NCI-H526 treated with DMSO at 0.1 percent for 48 hours (cell line): ENCODE measurements at places on chromosomes 12 and 14.

- DNase-seq: no peak
These were observed 8.0 kb downstream of the CLMN start for GRCh38 chr14:95311752-95312151.

- no peak for DNase-seq
These were observed 144.9 kb upstream of the PELI2 start for GRCh38 chr14:55973285-55973800.

DNA sequence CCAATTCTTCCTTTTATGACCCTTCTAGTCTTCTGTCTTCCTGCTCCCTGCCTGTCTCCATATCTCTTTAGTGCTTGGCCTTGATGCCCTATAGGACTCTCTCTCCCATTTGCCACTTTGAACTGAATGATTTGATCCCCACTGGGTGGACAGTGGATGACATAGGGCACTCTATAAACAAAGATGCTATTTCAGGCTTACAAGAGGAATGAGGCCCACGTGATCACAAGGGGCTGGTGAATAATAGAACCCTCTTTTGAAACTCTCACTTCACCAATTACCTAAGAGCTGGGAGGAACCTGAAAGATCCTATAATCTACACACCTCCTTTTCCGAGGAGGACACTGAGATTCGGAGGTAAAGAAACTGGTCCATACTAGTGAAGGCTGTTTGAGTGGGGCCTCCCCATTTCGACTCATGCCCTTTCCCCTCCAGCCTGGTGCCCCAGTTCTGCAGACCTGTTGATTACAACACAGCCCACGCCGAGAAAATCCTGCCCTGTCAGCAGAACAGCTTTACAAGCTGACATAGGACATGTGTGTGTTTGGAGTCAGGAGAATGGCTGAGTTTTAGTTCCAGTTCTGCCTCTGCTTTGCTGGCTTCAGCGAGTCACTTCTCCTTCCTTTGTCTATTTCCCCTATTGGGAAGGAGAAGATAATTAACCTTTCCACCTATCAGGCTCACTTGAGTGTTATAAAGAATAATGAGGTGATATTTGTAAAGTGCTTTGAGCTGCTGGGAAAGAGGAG, 400.3 kb downstream of the ZFP36L1 start:
- DNase-seq: no peak

- no peak for DNase-seq
These were observed 125.4 kb downstream of the TMX1 start for GRCh38 chr14:51365241-51365965.

- DNase-seq: no peak
These were observed 7.4 kb downstream of the CLEC14A start for GRCh38 chr14:38248321-38249028.

DNA sequence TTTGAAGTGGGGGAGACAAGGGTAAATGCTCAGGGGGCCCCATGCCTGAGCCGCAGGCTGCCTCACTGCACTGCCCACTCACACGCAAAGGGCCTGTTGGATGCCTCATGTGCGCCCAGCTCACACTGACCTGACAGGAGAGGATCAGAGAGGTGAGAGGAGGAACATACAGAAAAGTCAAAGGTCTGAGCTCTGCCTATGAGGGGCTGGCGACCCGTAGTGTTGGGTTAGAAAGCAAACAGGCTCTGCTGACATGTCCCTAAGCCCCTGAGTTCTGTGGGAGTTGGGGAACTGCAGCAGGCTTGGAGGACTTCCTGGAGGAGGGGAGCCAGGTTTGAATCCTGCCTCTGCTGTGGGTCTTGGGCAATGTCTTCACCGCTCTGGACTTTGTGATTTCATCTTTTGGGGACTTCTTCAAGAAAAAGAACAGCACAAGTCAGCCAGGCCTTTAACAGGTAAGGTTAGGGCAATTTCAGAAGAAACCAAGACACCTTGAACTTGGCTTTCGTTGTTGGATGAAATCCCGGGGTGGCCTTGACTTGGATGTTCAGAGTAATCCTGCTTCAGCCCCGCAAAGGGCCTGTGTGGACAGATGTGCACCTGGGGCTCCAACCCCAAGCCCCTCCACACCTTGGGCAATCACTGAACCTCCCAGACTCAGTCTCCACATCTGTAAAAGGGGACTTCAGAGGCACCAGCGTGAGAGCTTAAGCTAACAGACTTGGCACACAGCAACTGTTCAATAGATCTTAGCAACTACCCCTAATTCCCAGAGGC, 116.8 kb downstream of the SCARB1 start:
- no peak for DNase-seq

GRCh38 chr12:16674885-16675284, 68.9 kb upstream of the LMO3 start:
- no peak for DNase-seq

DNA sequence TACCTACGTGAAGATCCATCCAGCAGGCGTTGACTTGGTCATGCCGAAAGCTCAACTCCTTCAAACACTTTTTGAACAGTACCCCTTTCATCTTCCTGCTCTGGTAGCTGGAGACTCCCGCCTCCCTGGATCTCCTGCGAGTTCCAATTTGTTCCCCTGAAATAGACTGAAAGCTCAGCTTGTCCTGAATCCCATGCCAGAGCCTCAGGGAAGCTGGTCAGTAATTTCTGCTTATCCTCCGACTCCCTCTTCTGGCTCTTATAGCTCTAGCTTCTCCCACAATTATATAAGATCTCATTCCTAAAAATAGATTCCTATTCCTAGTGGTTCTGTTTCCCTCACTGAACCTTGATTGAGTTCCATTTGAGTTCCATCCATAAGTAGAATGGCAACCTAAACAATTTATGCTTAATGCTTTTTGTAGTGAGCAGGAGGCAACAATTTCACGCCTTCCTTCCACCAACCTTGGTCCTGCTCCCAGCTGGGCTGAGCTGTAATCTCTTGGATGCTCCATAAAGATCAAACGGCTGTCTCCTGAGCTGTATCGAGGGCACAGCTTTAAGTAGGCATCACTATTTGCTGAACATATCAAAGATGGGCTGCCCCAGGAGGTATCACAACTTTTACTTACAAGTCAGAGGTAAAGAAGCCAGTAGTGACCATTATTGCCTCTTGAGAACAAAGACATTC, 8.0 kb upstream of the TMEM132C start:
- peak; percentile 19 for DNase-seq

- no peak for DNase-seq
These were observed 173.2 kb upstream of the MYL2 start for GRCh38 chr12:111093428-111094142.

DNA sequence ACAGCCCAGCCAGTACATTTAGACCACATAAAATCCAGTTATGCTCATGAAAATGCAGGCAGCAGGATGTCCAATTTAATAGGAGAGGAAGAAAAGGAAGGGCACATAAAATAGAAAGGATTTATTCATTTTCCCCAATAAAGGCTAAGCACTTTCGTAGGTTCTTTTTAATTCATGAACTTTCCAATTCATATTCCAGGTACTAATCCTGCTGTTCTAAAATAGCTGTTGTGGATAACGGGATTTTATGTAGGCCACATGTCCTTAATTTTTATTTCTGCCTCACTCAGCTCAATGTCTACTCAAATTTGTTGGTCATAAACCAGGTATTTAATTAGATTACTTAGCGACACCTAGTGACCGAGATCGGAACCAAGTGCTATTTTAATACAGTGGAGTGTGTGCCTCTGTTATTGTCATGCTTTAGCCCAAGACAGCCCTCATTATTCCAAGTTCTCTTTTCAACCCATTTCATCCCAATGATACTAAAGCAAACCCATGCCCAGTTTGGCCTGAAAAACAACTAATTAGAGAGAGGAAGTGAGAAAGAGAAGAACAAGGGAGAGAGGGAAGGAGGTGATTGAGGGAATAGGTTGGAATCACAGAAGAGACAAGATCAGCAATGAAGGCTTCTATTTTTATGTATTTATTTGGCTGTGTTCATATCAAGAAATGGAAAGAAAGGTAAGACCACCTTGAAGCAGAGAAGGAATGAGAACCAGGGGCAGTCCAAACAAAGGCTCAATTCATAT, 45.9 kb upstream of the IFNG-AS1 start:
- DNase-seq: peak; percentile 70

DNA sequence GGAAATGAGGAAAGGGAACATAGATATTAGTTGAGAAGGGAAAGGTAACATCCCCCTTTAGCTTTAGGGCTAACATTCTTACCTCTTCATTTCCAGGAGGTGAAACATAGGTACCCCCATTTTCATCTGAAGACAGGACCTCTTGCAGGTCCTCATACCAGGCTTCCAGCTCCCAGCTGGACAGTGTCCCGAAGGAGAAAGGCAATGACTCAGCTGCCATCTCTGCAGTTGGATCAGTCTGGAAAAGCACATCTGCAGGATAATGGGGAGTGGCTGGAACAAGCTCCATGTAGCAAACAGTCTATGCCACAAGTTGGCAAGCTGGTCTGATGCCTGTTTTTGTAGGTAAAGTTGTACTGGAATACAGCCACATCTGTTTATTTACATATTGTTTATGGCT, 3.1 kb downstream of the DDIT3 start:
- no peak for DNase-seq

- DNase-seq: no peak
These were observed 70.3 kb downstream of the BCL2L14 start for GRCh38 chr12:12141000-12141399.

DNA sequence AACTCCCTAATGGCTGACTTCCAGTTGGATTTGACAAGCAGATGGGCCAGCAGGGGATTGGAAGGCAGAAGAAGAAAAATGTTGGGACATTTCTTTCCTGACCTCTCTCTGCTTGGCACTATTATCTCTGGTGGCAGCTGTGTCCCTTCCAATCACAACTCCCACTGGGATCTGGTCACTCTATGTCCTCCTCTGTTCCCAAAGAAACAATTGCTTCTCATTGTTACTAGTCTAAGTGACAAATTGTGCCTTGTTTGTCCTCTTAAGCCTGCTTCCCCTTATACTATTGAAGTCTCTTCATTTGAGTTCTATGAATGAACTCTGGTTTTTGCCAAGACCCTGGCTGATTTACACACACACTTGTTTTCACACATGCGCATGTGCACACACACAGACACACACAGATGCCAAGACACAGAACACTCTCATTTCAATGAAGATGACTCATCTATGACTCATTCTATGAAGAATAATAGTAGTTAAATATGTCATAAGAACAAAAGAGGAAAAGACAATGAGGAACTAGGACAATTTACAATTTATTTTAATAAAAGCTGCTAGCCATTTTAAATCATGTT, 83.0 kb upstream of the FAR2 start:
- DNase-seq: no peak

- peak; percentile 28 for DNase-seq
These were observed 9.4 kb downstream of the LHX5 start for GRCh38 chr12:113462117-113462774.

DNA sequence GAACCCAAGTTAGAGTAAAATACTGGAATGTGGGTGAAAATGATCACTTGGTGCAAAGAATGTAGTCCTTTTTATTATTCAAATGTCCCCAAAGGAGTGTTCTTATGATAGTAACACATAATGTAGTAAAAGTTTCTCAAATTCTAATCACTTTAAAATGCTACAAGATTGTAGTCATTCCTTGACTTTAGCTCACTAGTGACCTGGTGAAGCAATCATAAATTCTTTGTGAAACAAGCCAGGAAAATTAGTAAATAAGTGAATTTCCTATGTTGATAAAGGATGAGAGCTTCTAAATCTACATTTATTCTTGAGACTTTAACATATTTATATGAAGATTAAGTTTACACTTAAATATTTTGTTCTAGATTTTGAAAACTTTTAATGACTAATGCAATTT, 30.7 kb upstream of the SLC17A8 start:
- no peak for DNase-seq

DNA sequence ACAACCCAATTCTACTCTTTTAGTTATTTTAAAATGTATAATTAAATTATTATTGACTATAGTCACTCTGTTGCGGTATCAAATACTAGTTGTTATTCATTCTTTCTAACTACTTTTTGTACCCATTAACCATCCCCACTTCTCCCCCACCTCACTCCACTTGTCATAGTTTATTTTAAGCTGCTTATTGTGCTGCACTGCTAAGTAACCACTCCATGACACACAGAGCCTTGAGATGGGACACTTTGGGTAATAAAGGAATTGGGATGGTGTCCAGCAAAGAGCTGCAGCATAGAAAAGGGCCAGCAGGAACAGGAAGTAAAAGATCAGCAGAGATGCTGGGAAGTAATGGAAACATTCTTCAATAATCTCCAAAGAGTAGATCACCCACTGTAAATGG, 123.0 kb downstream of the RPS29 start:
- no peak for DNase-seq

GRCh38 chr12:119721306-119721705, 53.4 kb downstream of the PRKAB1 start:
- DNase-seq: no peak

- no peak for DNase-seq
These were observed 907 bp upstream of the EFS start for GRCh38 chr14:23365732-23366425.

DNA sequence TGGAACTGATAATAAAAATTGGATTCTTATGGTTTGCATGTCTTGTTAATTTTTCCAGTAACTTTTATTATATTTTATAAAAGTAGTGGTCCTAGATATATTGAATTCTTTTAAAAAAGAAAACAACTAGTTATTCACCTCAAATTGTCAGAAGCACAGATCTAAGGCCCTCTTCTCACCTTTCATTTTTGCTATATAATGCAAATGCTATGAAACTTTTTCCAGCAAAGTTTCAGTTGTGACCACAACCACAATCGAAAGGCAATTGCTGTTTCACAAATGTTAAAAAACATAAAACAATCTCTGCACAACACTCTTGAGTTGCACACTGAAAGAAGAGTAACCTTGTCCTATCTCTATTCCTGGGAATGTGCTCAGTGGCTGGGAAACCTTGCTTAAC, 479.8 kb upstream of the FLRT2 start:
- DNase-seq: no peak

GRCh38 chr14:95296966-95297365, 22.7 kb downstream of the CLMN start:
- no peak for DNase-seq

- no peak for DNase-seq
These were observed 1.8 kb upstream of the TCP11L2 start for GRCh38 chr12:106300761-106301160.

DNA sequence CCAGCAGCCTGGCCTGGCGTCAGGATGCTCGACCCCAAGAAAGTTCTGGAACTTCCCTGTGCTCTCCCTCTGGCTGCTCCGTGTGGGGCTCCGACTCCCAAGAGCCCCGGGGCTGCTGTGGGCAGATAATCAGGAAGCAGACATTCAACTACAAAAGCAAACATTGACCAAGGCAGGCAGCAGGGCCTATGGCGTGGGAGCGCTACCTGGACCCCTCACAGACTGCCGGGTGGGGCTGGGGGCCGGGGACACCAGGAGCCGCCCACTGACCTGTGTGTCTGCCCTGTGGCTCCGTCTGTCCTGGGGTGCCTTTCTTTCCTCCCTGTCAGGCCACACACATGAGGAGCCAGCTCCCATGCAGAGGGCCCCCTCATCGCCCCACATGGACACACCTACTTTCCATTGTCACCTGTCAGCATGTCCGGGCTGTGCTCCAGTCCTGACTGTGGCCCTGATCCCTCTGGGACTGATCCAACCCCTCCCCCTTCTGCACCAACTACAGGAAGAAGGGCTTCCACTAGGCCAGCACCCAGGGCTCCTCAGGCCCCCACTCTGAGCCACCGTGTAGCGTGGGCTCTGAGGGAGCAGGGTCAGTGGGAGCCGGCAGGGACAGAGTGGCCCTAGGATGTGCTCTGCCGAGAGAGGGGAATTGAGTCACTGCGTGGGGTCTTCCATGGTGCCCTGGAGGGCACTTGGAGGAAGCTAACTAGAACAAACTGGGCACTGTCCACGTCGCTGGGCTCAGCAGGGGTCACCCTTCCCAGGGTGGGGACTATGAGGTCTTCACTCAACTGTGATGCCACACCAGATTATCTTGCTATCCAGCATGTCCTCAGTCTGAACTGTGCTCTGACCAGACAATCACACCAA, 215.4 kb upstream of the C14orf180 start:
- no peak for DNase-seq
